ENCODE measurements at places on chromosomes 6 and 20. TPM values are rescaled to one million over a fixed set of nuclear protein-coding genes. Genes with fewer than 3 reads are reported as not detected.

Gene ASIP
- not detected for total RNA-seq

Gene MCHR2
- total RNA-seq = not detected

DNA sequence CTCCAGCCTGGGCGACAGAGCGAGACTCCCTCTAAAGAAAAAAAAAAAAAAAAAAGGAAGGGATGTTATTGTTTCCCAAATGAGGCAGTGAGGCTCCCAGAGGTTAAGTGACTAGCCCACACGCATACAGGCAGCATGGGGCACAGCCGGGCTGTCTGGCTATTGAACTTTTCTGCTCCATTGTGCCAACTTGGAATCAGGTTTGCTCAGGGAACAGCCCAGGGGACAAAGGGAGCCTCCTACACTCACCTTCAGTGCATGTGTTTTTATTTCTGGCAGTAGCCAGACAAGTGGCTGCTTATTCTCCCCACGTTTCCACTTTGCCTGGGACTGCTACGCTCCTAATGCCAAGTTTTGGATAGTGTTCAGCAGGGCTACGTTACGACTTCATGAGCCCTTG, 10.7 kb downstream of the ETV7 start:
- no peak overlapping the region for H3K4me3 ChIP-seq
- no peak overlapping the region for H3K27ac ChIP-seq
- DNase-seq = no peak
- H3K27me3 ChIP-seq = no peaks in the 10 kb centered on the region

DNA sequence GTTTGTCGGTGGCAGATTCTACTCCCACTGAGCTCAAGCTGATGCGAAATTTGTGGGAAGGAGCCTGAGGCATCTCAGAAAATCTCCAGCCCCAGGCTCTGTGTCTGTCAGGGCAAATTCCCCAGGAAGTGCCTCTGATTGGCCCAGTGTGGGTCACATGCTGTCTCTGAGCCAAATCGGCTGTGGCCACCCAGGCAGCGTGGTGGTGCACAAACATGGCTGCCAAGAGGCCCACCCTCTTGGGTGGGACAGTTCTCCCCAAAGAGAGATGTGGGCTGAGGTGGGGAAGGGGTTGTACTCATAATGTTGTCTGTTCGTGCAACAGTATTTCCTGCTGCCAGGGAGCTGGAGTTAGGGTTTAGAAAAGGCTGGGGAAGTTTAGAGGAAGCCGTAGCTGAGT, 130.6 kb downstream of the BMP7 start:
- no peak overlapping the region for H3K27ac ChIP-seq
- peak; percentile 49 for DNase-seq
- H3K27me3 ChIP-seq = no peaks in the 10 kb centered on the region
- H3K36me3 ChIP-seq = no peaks in the 10 kb centered on the region
- H3K4me3 ChIP-seq = no peak overlapping the region

DNA sequence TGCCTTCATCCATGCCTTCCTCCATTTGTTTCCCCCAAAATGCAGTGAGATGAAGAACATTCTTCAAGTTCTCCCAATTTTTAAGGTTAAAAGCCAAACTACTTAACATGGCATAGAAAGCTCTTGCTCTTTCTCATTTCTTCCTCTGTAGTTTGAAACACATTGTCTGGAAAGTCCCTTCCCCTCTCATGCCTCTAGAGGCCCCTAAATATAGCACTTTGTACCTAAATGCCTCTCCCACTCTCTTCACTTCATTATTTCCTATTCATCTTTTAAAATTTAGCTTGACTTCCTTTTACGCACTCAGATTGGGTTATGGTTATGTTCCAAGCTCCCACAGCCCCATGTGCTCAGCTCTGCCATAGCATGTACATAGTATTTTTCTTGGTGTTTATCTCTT, 389.3 kb downstream of the HDGFL1 start:
- H3K27me3 ChIP-seq = no peaks in the 10 kb centered on the region
- no peak overlapping the region for H3K27ac ChIP-seq
- no peak for DNase-seq
- no peaks in the 10 kb centered on the region for H3K4me1 ChIP-seq
- no peak overlapping the region for H3K4me3 ChIP-seq

GRCh38 chr6:10425975-10426780, 11.3 kb upstream of the TFAP2A start:
- H3K27me3 ChIP-seq = no peaks in the 10 kb centered on the region
- H3K4me1 ChIP-seq = no peaks in the 10 kb centered on the region
- no peak overlapping the region for H3K4me3 ChIP-seq

GRCh38 chr6:63476302-63476701, 96.0 kb upstream of the LOC128125822 start:
- no peaks in the 10 kb centered on the region for H3K27me3 ChIP-seq
- no peaks in the 10 kb centered on the region for H3K4me1 ChIP-seq
- no peak overlapping the region for H3K27ac ChIP-seq
- no peaks in the 10 kb centered on the region for H3K36me3 ChIP-seq

- DNase-seq = no peak
- H3K27ac ChIP-seq = no peak overlapping the region
- H3K4me3 ChIP-seq = no peak overlapping the region
- H3K27me3 ChIP-seq = no peaks in the 10 kb centered on the region
These were observed 2.5 kb downstream of the IYD start for GRCh38 chr6:150371356-150371755.

All from SJCRH30 (cell line).